ENCODE measurements at places on chromosomes 2 and 18. TPM values are rescaled to one million over a fixed set of nuclear protein-coding genes. Genes with fewer than 3 reads are reported as not detected.

CXCR1 gene
- polyA plus RNA-seq = 0.61 TPM

BIN1 gene
- polyA plus RNA-seq = 38.8 TPM

TMEM247 gene
- polyA plus RNA-seq = 59.4 TPM

ALPG gene
- polyA plus RNA-seq = 0.44 TPM

SERPINB4 gene
- 0.90 TPM for polyA plus RNA-seq

MC5R gene
- polyA plus RNA-seq = not detected

FBLN7 gene
- polyA plus RNA-seq = 3.1 TPM

RNF152 gene
- 2.3 TPM for polyA plus RNA-seq

RUFY4 gene
- 0.17 TPM for polyA plus RNA-seq

PGAP1 gene
- polyA plus RNA-seq = 6.7 TPM

MTA3 gene
- 77.0 TPM for polyA plus RNA-seq

MTCL1 gene
- 27.5 TPM for polyA plus RNA-seq

FAM228A gene
- 72.4 TPM for polyA plus RNA-seq

FKBP7 gene
- 27.4 TPM for polyA plus RNA-seq

ABCG5 gene
- polyA plus RNA-seq = 0.16 TPM

TUBA4B gene
- polyA plus RNA-seq = 1.6 TPM

RPRM gene
- 2.9 TPM for polyA plus RNA-seq

NCKAP1 gene
- polyA plus RNA-seq = 59.6 TPM

AQP12B gene
- polyA plus RNA-seq = not detected

CCDC85A gene
- 0.61 TPM for polyA plus RNA-seq

PLEKHH2 gene
- polyA plus RNA-seq = 7.4 TPM

MEP1B gene
- polyA plus RNA-seq = 0.78 TPM

GTF2A1L gene
- 99.0 TPM for polyA plus RNA-seq

TXNDC2 gene
- 212 TPM for polyA plus RNA-seq

SIGLEC15 gene
- 0.20 TPM for polyA plus RNA-seq

SFT2D3 gene
- 7.4 TPM for polyA plus RNA-seq

SLC25A12 gene
- 16.7 TPM for polyA plus RNA-seq

DSG1 gene
- 5.4 TPM for polyA plus RNA-seq

RPS27A gene
- polyA plus RNA-seq = 857 TPM

TTN gene
- 2.6 TPM for polyA plus RNA-seq

RBFA gene
- 25.9 TPM for polyA plus RNA-seq

PSMA8 gene
- polyA plus RNA-seq = 36.1 TPM

MOGAT1 gene
- not detected for polyA plus RNA-seq

UPP2 gene
- not detected for polyA plus RNA-seq

Data from testis (tissue), 5 donors.